ENCODE measurements at places on chromosomes 16 and 17.
A peak's percentile ranks its signal among the peaks of the same experiment; 100 is the strongest.

- DNase-seq: no peak
Observed at GRCh38 chr16:50306287-50306686, 39.9 kb downstream of the ADCY7 start.

- DNase-seq: no peak
Observed at GRCh38 chr16:24844101-24845030, 1.4 kb upstream of the SLC5A11 start.

DNA sequence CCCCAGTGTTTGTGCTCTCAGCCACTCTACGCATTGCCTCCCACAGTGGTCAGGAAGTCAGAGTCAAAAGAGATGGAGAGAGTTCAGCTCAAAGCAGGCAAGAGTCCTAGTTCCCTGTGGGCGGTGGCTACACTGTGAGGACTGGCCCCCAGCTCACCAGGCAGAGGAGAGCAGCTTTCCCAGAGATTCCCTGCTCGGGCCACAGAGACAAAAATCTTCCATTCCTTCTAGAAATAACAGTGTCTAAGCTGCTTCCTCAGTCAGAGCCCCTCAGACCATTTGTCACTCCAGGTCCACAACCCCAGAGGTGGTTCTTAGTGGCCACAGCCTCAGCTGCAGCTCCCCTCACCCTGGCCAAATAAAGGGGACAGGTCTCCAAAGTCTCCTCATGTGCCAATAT, 263.0 kb upstream of the RPL38 start:
- DNase-seq: no peak

GRCh38 chr16:31348579-31348978, 6.4 kb upstream of the ITGAX start:
- no peak for DNase-seq

- DNase-seq: no peak
Observed at GRCh38 chr16:4561596-4561995, 5.5 kb downstream of the C16orf96 start.

DNA sequence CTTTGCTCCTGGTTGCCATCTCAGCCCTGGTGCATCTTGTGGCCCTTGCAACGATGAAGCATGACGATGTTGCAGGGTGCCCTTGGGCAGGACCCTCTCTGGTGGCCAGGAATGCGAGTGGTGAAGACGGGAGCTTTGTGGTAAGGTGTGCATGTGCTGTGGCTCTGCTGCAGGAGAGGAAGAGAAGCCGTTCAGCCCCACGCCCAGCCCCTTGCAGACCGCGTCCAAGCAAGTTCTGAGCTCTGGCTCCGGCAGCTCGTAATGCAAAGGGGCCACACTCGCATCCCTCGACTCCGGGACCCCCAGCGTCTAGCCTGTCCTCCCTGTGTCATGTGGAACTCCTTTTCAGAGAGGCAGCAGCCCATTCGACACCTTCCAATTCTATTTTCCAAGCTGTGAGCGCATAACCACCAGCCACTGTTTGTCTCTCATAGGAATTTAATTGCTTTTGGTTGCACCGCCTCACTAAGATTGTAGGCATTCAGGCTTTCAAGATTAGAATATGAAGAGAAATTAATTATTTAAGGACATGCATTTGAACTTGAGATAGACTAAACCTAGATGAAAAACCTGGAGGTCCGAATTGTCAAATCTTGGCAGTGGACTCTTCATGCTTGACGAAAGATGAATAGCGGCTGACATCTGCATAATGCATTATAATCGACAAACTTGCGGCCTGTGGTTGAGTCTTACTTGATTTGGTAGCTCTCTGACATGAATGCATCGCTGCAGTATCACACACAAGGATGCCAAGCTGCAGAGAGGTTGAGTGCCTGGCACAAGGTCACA, 21.1 kb upstream of the KCNG4 start:
- no peak for DNase-seq

DNA sequence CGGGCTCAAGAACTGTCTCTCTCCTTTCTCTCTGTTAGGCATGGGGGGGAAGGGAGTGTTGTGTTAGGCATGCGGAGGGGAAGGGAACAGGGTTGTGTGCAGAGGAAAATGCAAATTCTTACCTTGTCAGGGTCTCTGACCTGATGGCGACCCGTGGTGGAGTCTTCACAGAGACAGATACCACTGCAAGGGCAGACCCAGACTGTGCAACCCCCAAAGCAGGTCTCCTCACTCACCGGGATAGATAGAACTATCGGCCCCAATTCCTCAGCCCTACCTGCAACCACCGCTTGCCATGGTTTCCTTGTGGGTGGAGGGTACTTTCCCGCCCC, 9.6 kb upstream of the MPP2 start:
- no peak for DNase-seq

DNA sequence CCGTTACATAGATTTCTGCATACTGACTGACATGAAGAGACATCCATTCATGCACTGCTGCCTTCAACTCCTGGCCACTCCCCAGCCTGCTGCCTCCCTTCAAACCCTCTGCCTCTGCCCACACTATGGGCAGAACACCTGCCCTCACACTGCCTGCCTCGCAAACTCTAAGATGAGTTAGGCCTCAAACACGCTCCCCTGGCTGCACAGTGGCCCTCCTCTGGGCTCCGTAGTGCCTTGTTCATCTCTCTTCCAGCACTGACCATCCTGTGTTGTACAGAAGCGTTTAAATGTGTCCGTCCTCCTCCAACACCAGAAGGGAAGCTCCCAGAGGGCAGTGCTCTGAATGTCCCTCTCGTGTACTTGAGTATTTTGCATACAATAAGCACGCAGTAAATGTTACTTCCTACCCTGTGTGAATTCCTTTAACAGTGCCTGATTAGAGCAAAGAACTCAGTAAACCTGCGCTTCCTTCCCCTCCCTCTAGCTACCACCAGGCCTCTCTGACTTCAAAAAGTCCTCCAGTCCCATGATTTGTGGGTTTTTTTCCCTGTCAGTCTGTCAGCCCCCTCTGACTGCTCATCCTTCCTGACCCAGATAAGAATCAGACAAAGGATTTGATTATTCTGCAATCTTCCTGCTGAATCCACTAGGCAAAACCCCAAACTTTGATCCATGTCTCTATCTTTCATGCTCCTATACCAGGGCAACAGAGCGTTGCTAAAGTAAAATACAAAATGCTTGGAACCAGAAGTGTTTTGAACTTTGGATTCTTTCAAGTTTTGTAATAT, 3.9 kb downstream of the DHX33 start:
- no peak for DNase-seq

DNA sequence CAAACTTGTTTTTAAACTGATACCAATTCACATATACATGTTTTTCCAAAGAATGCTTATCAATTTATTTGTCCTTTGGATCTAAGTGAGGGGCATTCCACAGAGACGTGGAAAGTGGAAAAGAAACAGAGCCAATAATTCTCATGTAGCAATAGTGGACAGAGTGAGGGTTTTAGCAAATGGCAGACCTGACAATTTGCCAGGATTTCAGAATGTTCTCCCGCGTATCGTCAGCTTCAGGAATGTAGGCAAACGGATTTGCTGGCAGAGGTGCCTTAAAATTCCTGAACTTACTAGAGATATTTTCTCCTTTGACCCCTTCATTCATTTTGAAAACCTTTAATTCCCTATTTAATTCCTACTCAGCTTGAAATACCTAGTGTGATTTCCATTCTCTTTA, 193.4 kb upstream of the CPHXL start:
- no peak for DNase-seq

- peak; percentile 60 for DNase-seq
Observed at GRCh38 chr16:87661561-87661960, 59.3 kb downstream of the JPH3 start.

GRCh38 chr17:6930749-6931148, 65.1 kb upstream of the ALOX12 start:
- no peak for DNase-seq

- DNase-seq: peak; percentile 33
Observed at GRCh38 chr16:58843675-58844074, 109.6 kb upstream of the GOT2 start.

DNA sequence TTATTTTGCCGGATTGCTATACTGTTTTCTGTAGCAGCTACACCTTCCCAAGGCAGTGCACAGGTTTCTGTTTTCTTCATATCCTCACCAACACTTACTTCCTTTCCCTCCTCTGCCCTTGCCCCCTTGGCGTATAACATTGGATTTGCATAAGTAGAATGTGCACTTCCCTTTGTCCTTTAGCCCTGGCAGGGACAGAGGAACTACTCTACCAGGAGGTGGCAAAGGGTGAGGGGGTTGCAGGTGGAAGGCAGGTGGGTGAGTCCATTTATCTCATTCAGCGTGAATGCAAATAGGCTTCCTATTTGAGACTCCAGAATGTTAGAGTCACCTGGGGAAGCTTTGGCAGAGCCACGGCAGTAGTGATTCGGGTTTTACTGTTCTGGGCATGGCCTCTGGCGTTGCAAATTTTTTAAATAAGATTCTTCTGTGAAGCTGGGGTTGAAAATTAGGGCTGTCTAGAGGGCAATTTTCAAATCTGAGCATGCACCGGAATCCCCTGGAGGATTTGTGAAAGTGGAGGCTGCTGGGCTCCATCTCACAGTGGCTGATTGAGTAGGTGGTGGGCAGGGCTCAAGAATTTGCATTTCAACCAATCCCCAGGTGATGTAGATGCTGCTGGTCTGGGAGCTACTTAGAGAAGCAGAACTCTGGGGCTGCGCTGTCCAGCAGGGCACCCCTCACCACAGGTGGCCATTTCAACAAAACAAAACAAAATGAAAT, 84.7 kb downstream of the PLCG2 start:
- DNase-seq: no peak
